ENCODE measurements at places on chromosomes 11 and 22.

- DNase-seq: no peak
Measured at GRCh38 chr11:62930157-62930556, 9.0 kb upstream of the CHRM1 start.

DNA sequence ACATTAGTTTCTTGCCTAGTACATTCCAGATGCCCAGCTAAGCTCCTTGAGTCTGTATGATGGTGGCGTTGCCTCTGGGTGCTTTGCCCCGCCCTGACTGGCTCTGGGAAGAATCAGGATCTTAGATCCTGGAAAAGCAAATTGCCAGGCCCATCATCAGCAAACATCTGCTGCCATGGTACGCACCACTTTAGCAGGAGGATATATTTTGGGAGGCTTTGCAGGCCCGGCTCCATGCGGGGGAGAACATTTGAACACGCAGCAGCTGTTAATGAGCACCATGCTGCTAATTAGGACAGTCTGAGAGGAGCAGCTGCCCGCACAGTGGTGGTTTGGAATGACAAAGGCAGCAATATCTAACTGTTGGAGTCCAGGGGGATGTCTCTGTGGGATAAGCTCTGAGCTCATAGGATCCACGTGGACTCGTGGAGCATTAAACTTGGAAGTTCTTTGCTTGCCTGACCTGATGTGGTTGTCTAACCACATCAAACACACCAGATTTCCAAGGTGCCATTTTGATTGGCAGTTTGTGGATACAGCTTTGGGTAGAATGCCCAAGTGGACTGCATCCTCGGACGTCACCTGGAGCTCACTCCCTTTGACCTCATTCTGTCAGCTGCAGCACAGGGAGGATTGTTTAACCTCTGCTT is 217.0 kb upstream of the ZBED5 start:
- DNase-seq: no peak

DNA sequence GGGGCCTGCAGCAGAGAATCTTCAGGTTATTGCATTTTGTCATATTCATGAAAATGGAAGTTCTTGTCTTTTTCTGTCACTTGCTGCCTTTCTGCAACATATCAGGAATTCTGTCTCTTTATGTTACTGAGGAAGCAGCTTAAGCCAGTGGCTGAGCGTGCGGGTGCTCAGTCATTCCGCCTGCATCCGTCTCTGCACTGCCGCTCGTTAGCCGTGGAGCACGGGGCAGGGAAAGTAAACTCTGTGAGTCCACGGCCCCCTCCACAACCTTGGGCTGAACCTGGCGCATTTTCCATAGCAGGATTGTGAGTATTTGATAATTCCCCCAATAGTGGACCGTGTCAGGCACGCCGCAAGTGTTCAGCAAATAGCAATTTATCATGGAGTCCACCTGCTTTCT is 1007.7 kb downstream of the BRD1 start:
- no peak for DNase-seq

DNA sequence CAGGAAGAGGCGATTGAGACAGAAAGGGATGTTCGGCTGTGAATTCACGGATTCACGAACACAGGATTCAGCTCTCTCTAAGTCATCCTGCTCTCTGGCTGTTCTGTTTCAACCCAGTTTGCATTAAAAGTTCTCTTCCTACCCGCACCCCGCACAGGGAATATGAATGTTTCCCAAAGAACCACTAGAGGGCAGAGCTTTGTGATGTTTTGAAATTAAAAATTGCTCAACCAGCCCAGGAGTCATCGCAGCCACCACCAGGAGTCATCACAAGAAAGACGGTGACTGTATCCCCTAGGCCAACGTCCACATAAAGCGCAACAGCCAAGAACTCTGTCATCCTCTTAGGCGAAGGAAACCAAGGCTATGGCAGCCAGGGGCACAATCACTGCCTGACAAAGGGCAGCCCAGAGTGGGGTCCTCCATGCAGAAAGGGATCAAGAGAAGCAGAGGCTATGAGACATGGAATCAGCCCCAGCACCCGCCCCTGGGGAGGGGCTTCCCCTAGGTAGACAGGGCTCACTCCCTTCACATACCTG is 122.4 kb downstream of the WT1 start:
- no peak for DNase-seq

DNA sequence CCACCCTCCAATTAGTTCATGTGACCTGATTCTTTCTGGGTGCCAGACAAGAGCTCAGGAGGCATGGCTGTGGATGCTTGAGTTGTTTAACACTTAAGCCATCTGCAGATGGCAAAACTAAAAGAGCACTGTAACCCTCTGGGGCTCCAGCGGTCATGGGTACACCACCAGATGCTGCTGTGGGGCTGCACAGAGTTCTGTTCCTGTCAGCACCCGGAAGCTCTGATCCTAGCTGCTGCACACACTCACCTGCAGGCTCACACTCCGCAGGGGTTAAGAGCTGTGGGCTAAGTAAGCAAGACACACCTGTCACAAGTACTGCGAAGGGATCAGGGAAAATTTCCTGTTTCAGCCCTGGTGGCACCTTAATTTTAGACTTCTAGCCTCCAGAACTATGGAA is 307.8 kb downstream of the C11orf87 start:
- no peak for DNase-seq

DNA sequence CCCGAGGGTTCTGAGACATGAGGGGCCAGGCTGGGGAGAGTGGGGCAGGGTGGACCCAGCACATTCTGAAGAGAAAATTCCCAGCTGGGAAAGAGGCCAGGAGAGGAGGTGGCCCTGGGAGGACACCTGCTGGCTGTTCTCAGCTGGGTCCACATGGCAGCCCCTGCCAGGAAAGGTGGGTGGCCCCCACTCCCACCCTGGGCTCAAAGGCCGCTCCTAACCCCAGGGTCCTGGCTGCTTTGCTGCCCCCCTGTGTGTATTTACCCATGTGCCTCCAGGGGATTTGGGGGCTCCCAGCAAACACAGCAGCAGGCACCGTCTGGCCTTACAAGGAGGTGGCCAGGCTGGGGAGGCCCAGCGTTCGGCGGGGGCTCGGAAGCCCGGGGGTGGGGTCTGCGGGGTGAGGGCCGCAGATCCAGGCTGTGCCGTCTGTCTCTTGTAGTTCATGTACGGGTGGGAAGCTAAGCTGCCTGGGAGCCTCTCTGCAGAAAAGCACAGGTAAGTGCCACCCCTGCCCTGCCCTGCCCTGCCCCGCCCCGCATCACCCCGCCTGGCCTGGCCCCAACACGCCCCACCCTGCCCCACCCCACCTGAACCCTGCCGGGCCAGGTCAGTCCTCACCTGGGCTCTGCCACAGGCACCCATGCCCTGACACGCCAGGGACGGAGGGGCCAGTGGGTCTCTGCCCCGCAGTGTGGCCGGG is 10.6 kb downstream of the MUC5B start:
- DNase-seq: no peak

DNA sequence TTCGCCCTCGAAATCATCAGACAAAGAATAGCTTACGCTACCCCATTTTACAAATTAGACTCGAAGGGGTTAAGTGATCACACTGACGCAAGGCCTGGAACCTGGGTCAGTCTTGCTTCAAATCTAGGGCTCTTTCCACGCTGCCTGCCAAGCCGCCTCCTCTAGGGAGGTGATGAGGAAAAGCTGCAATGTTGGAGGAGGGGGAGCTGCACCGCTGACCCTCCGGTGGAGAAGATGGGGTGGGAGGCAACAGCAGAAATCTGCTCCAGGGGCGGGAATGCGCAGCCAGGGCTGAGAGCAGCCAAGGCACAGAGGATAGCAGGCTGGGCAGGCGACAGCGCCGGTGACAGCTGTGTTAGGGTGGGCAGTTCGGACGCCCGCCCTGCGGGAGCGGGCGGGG is 595 bp downstream of the SYVN1 start:
- DNase-seq: no peak

DNA sequence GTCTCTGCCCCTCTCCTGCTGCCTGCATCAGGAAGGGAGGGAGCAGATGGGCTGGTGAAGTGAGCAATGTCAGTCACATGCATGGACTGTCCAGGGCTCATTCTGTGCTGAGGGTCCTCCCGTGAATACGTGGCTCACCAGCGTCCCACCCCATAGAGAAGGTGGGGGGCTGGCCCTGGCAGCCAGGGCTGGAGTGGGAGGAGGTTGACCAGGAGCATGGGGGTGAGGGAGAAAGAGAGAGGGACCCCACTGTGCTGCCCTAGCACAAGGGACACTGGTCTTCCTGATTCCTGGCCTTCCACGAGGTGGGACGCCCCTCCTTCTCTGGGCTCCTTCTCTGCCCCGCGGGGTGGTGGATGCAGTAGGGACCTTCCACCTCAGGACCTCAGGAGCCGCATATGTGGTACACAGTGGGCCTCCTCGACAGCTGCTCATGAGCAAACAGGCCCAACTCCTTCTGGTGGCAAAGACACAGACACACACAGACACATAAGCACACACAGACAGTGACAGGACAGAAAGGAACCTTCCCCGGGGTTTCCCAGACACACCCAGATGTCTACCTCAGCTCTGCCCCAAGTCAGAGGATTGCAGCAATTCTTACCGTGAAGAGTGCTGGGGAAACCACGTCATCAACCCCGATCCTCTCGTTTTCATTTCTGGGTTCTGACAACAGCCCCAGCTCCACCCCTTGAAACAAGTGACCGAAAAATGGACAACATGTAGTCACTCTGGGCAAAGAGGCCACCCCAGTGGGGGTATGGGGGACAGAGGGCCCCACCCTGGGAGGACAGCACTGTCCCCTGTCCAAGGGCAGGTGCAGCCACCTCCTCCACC is 3.6 kb upstream of the APOBEC3A start:
- peak; percentile 67 for DNase-seq

- no peak for DNase-seq
Measured at GRCh38 chr11:9814108-9814507, 150.2 kb downstream of the SWAP70 start.

DNA sequence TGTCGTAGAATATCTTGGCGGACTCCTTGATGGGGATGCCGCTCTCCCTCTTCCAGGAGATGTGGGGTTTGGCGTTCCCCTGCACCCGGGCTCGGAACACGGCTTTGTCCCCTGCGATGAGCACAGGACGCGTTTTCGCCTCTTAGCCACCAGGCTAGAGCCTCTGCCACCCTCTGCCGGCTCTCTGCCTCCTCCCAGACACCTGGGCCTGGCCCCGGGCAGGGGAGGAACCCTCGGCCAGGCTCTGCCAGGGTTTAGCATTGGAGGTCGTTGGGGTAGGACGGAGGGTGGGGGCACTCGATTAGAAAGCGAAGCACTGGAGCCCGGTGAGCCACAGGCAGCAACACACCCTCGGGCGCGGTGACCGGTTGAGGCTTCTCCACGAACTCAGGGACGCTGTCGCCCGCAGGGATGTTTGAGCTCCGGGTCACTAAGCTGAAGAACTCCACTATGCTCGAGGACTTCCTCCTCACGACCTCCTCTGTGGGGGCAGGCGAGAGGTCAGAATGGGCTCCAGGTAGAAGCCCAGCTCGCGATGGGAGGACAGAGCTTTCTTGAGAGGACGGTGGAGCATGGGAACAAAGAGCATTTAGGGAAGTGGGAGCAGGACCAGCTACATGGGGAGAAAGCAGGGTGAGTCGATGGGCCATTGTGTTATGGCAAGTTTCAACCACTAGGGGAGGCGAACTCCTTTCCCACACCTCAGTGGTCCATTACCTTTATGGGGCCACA is 4.3 kb downstream of the IGSF22 start:
- peak; percentile 55 for DNase-seq

DNA sequence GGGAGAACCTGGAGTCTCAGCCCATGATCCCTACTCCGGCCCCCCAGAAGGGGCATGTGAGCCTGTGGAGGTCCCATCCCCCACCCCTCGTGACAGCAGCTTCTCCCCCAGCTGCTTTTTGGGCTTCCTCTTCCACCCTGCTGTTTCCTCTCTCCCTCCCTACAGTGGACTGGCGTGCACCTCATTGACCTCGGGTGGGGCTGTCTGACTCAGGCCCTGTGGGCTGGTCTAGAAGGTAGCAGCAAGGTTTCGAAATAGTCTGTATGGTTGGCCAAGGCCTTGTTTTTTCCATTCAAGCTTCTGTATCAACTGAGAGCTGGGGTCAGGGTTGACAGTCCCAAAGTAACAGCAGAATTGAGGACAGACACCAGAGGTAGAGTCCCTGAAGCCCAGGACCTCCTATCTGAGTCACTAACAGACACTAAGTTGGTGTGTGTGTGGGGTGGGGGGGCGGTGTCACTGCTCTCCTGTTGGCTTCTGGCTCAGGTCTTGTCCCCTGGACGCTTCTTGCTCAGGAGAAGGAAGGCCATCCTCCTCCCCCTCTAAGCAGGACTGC is 7.7 kb downstream of the SLC37A2 start:
- no peak for DNase-seq

DNA sequence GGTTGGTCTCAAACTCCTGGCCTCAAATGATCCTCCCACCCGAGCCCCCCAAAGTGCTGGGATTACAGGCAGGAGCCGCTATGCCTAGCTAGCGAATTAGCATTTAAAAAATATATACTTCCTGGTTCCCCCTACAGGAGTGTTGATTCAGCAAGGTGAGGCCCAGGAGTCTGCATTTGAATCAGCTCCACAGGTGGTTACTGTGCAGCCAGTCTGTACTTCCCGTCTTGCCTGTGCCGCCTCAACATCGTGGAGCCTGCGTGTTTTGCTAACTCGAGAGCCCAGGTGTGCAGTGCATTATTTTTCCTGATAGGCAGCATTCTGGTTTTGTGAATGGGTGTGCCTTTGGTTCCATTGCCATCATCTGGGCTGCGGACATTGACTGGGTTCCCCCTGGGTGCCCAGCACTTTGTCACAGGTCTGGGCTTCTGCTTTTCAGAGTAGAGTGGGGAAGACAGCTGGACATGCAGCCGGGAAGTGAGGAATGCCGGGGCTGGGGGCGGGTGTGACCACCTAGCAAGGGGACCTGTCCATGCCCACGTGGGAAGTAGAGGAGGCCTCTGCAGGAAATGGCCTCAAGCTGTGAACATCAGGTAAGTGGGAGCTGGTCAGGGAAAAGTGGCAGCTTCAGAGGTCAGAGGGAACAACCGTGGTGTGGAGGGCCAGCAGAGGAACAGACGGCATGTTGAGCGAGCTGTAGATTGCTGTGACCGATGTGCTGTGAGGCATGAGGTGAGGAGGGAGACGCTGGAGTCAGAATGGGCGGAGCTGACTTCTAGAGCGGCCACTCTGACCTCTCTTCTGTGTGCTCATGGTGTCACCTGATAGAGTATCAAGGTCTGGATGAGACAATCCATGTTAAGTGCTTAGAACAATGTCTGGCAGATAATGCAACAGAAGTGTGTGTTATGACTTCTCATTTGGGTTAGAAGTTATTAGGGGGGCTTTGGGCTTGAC is 42.2 kb downstream of the PPFIA1 start:
- DNase-seq: no peak

- no peak for DNase-seq
Measured at GRCh38 chr11:61415381-61415780, 14.4 kb downstream of the CPSF7 start.

DNA sequence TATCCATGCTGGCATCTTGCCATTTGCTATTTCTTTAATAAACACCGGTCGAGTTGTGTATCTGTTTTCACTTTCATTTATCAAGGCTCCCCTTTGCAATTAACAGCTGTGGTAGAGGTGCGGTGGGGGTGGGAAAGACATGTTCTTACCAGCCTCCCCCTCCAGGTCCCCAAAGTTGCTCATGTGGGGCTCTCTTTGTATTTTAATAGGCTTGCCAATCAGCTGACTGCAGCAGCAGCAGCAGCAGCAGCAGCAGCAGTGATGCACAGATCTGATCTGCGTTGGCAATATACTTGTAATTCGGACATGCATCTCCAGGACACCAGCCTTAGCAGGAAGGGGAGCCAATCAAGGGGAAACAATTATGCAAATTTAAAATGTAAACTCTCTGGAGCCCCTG is 40.3 kb upstream of the E2F8 start:
- no peak for DNase-seq

Data from stimulated activated CD4-positive, alpha-beta T cell treated with anti-CD3 and anti-CD28 coated beads, TNF-alpha, amount 100 ng/mL, for 48 hours (primary cell).